ENCODE measurements at places on chromosomes 3 and 15.

DNA sequence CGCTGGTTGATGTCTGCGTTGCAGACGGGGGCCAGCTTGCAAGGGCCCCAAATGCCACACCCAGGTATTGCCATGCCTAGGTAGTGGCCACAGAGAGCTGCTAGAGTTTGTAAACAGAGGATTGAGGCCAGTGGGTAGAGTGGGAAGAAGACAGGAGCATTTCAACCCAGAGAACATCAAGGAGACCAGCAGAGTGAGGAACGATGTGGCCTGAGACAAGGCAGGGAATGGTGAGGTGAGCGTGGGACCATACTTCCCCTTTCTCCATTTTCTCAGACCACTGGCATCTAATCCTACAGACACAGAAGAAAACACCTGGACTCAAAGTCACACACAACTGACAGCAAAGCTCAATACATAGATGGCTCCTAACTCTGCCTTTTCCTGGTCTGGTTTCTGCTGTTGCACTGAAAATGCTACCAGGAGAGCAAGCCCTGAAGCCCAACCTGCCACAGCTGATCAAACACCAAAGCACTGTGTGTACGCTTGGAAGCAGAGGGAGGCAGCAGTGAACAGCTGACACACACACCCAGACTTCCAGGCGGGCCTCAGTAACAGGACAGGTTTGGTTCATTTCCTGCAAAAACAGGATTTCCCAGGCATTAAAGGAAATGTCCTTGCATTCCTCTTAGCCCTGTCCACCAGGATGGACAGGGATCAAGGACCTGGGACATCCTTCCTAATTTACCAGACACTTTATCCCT lies 1.6 kb downstream of the FAM174B start:
- DNase-seq = no peak

- DNase-seq = no peak
Measured at GRCh38 chr3:55242921-55243320, 244.2 kb downstream of the WNT5A start.

GRCh38 chr3:131363275-131363674 lies 18.3 kb upstream of the NUDT16 start:
- no peak for DNase-seq

- DNase-seq = no peak
Measured at GRCh38 chr3:59608356-59608755, 558.5 kb upstream of the CFAP20DC start.

GRCh38 chr3:118809696-118810498 lies 224.7 kb downstream of the IGSF11 start:
- DNase-seq = no peak
